ENCODE measurements at places on chromosomes 2 and 18.

DNA sequence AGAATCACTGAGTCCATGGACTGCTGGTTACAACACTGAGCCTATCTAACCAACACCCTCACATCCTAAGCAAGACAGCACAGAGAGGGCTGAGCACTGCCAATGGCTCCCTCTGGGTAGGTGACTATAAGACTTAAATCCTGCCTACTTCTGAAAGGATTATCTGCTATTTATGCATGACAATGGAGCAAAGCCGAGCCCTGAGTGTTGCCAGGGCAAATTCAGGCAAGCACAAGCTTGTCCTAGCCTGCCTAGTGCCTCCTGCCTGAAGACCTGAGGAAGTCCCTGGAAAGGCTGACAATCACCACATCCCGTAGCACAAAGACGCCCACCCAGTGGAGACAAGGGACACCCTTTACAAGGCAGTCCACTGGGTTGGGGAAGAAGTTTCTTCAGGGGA lies 129.7 kb downstream of the OSR1 start:
- no peak for DNase-seq

DNA sequence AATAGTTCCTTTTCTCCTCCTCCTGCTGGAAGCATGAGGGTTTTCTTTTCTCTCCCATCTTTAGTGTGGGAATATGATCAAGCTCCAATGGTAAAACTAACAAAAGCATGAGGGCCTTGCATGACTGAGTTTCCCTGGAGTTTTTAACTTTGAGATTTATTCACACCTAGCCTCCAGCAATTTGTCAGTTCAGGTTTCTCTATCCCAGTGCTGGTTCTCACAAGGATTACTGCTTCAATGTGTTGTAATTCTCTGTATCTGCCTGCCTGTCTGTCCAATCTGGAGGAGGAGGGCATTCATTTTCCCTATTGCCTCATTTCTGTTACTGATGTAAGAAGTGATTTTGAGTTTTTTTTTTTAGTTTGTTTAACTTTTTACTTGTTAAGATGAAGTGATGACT lies 57.6 kb upstream of the RPRM start:
- no peak for DNase-seq

GRCh38 chr2:202610380-202610779 lies 24.4 kb upstream of the FAM117B start:
- DNase-seq = no peak

DNA sequence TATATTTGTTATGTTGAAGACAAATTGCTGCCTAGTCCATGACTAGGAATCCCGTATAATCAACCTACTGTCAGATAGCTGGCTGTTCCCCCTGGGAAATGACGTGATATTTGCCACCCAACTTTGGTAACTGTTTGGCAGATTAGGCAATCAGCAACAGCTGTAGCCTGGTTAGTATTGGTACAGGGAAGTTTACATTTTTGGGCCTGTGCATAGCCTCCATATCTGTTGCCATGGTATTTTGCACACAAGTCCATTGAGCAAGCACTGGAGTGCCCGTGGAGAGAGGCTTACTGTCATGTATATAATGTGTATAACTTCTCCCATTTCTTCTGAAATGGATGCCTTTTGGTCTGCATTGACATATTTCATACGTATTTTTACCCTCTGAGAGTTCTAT lies 27.7 kb downstream of the BIRC6 start:
- DNase-seq = no peak

DNA sequence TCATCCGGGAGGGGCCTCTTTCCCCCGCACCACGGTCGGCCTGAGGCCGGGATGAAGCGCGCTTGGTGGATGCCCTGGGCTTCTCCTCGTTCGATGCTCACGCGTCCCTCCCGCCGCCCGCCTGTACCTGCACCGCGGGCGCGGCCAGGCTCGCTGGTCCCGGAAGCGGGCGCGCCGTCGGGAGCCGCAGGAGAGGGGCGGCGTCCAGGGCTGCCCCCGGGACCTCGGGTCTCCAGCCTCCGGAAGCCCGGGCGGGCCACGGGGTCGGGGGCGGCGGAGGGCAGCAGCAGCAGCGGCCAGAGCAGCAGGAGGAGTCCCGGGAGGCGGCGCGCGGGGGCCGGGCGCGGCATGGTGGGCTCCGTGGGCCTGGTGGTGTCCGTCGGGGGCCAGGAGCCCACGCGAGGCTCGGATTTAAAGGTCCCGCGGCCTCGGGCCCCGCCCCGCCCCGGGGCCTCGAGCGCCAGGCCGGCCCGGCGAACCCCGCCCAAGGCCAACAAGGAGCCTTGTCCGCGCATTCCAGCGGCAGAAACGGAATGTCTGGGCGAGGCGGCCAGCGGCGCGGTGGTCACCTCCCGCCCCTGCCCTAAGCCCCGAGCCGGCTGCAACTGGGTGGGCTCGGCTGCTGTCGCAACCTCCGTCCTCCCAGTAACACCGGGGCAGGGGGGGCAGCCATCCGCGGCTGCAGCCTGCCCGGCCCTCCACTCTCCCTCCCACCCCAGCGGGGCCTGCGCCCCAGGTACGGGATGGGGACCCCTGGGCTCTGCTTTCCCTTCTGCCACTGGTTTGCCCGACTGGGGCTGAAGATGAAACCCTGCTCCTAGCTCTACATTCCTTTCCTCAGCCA lies at the start of gene MATN3:
Gene MATN3, minus strand, starts transcription at position 387 of the 844 bp plus-strand sequence. Its CDS starts 37 bp downstream, at position 350.
- peak; percentile 59 for DNase-seq

GRCh38 chr2:42922790-42923579 lies 130.6 kb upstream of the HAAO start:
- DNase-seq = no peak

DNA sequence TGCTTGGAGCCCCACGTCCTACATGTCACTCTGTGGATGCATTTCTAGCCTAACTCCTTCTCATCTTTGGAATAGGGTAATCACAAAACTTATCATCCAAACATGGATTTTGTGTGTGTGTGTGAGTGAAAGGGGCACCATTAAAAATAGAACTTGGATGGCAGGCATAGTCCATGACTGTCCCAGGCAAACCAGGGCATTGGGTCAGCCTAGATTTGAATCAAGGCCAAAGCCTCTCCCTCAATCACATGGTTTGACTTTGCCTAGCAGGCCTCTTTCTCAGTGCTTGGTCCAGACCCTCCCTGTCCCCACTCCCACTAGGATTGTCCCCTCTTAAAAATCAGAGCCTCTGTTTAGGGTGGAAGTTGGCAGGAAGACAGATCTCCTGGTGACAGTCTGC lies 67.4 kb upstream of the BCL2L11 start:
- no peak for DNase-seq
